Neural progenitor cell (in vitro differentiated cells): ENCODE measurements at places on chromosomes 3 and 15. TPM values are rescaled to one million over a fixed set of nuclear protein-coding genes. Genes with fewer than 3 reads are reported as not detected.

DNA sequence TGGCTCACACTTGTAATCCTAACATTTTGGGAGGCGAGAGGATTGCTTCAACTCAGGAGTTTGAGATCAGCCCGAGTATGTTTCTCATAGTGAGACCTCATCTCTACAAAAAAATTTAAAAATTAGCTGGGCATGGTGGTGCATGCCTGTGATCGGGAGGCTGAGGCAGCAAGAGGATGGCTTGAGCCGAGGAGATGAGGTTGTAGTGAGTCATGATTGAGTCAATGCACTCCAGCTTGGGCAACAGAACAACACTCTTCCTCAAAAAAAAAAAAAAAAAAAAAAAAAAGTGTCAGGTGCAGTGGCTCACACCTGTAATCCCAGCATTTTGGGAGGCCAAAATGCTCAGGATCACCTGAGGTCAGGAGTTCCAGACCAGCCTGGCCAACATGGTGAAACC lies 2.4 kb downstream of the RPL39L start:
- DNase-seq: no peak

Gene WDR72
- 2.3 and 4.6 TPM in 2 replicates for total RNA-seq

- DNase-seq: no peak
Measured at GRCh38 chr3:189099505-189100290, 72.1 kb upstream of the TPRG1 start.

GRCh38 chr3:99176169-99176964 lies 274.9 kb upstream of the DCBLD2 start:
- DNase-seq: no peak

DNA sequence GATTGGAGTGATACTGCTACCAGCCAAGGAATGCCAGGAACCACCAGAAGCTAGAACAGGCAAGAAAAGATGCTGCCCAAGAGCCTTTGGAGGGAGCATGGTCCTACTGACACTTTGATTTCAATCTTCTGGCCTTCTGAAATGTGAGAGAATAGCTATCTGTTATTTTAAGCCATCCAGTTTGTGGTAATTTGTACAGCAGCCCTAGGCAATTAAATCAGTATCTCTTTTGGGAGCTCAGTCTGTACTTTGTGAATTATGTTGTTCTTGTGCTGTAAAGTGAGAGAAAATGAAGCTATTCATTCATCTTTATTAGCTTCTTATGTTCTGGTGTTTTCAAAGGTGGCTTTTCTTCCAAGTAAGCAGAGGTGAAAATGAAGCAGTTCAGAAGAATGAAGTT lies 381.3 kb downstream of the PDCD6IP start:
- no peak for DNase-seq

GRCh38 chr15:90080458-90080755 lies 21.9 kb downstream of the IDH2 start:
- DNase-seq: no peak

GRCh38 chr15:26767169-26767670 lies 5.6 kb downstream of the GABRB3 start:
- DNase-seq: peak; percentile 84

- DNase-seq: no peak
Measured at GRCh38 chr3:71095511-71096291, 487.8 kb downstream of the FOXP1 start.

DNA sequence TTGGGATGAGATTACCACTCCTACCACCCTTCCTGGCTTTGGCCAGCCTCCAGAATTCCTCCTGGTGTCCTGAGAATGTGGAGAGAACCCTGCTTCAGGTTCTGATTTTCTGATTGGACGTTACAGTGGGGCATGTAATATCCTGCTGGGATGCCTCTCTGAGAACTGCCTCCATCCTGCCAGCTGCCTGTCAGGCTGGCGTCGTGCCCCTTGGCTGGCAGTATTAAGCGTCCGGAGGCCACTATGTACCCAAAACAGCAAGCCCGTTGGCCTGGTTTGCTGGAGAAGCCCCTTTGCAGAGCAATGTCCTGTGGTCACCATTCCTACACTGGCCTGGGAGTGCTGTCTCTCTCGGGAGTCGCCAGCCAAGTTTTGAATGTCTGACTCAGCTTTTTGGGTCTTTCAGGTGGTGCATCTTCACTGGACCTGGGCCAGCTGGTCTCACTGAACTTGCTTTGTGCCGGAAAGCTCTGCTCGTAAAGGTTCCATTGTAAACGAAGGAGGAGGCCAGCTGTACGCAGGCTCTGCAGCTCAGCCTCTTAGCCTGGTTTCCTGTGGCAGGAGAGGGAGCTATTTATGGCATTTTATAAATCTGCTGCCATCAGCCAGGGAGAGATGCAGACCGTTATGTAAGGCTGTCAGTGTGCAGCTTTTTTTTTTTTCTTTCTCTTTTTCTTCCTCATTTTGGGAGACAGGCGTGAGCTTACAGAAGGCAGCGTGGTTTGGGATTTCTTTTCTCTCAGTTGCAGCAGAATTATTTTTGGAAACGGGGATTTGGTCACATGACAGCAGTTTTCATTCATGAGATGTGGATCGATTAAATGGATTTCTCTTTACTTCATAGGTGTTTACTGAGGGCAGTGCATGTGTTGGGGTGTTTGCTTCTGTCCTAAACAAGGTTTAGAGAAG lies 19.0 kb upstream of the TRAK1 start:
- peak; percentile 44 for DNase-seq

DNA sequence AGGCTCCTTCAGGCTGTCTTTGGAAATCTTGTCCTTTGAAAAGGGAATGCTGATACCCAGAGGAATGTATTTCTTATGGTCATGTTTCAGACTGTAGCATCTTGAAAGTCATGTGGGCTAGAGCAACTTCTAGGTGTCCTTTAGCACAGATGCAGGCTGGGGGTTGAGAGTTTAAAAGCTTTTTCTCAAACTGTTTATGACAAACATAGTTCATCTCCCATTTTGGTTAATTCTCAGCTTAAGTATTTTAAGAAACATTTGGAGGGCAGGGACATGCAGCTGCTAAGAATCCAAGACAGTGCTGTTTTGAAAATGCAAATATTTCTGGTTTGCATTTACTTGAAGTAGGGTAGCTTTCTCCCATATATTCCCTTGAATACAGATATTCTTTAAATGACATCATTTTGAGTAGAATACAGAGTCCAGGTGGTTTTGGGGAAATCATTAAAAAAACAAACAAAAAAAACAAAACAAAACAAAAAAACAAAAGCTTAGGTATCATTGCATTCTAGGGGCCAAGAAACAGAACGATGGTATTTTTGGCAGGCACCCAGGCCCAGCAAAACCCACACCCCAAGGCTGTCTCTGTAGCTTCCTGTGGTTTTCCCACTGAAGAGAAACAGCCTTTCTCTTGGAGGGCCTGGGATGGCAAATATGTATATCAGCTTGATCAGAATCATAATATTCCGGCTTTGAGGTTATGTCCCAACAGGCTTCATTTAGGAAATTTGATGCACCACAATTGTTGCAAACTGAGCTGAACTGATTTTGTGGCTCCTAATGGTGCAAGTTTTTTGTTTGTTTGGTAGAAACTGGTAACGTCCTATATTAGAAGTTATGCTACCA lies 120.0 kb downstream of the ATG7 start:
- no peak for DNase-seq

GRCh38 chr3:4845882-4846281 lies 133.4 kb upstream of the BHLHE40 start:
- no peak for DNase-seq

Gene RFT1
- total RNA-seq: 17.0 and 17.2 TPM in 2 replicates

Gene CLDN11
- total RNA-seq: 1.6 and 2.0 TPM in 2 replicates

DNA sequence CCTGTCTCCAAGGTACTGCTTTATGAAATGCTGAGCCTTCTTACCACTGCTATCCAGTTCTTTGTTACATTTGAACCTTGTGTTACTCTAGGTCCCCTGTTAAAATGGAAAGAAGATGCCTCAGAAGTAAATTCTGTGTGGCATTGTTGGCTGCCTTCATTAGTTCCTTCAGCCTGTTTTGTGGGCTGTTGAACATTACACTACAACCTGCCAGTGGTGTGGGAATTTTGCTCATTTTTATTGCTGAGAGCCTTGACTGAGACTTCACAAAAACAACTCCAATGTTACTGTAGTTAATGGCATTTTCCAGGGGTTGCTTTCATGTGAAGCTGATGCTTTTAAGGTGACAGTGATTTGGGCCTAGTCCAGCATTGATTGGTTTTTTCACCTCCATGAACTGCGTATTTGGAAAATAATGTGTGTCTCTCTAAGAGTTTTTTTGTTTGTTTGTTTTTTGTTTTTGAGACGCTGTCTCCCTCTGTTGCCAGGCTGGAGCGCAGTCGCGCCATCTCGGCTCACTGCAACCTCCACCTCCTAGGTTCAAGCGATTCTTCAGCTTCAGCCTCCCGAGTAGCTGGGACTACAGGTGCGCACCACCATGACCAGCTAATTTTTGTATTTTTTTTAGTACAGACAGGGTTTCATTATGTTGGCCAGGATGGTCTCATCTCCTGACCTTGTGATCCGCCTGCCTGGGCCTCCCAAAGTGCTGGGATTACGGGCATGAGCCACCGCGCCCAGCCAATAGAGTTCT lies 4.3 kb downstream of the MAPK6 start:
- no peak for DNase-seq

GRCh38 chr15:76982756-76983155 lies 12.2 kb upstream of the PSTPIP1 start:
- DNase-seq: no peak

DNA sequence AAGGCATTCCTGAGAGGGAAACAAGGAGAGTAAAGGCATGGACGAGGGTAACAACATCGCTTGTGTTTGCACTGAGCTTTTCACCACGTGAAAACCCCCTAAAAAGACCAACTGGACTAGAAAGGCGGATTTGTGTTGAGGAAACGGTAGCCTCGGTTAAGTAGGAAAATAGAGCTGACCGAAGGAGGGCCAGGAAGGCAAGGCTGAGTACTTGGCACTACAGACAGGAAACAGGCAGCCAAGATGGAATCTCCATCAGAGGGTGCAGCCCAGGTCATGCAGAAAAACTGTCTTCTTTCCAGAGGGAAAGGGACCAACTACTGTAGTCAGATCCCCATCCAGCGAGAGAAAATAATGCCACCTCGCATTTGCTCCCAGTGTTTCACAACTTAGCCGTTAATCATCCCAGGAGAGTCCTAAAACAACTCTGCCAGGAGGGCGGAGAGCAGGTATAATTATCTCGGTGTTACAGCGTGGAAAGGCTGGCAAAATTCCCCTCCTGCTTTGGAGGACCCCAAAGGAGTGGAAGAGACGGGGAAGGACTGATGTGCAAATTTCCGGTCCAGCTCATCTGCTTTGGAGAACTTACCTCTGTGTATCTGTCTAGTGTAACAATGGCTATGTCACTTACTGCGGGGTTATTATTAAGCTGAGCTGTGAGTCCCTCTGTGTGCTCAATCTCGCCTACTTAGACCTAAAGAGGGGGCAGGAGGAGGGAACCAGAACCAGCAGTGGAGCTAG lies 77.2 kb downstream of the MYO1E start:
- DNase-seq: no peak

- DNase-seq: no peak
Measured at GRCh38 chr3:146128939-146129338, 32.0 kb downstream of the PLOD2 start.

DNA sequence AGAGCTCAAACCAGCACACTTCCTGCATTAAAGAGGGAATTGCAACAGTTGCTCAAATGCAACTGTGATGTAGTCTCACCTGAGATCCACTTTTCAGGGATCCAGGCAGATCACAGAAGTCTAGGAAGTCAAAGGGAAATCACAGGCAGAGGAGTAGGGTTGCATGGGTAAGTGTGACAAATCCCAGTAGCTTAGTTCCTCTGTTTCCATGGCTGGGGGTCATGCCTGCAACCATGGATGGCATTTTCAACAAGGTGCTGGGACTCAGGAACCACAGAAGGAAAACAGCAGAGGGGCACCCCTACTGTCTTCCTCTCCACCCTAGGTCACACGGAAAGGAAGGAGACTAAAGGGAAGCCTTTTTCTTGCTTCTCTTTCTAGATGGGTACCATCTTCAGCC lies 36.5 kb upstream of the ARNT2 start:
- no peak for DNase-seq

GRCh38 chr15:71332431-71333004 lies 217.2 kb downstream of the THSD4 start:
- DNase-seq: no peak

GRCh38 chr15:42385206-42385979 lies 26.1 kb downstream of the CAPN3 start:
- peak; percentile 80 for DNase-seq

- DNase-seq: no peak
Measured at GRCh38 chr3:4320096-4320911, 17.1 kb downstream of the SETMAR start.

Gene NAALADL2
- 7.3 and 11.5 TPM in 2 replicates for total RNA-seq
